Activated CD8-positive, alpha-beta memory T cell treated with anti-CD3 and anti-CD28 coated beads, Interleukin-2, amount 50 U/mL, for 48 hours (primary cell): ENCODE measurements at places on chromosomes 16 and 17.

GRCh38 chr17:31008374-31009041 is 37.7 kb downstream of the RNF135 start:
- peak; percentile 78 for DNase-seq

DNA sequence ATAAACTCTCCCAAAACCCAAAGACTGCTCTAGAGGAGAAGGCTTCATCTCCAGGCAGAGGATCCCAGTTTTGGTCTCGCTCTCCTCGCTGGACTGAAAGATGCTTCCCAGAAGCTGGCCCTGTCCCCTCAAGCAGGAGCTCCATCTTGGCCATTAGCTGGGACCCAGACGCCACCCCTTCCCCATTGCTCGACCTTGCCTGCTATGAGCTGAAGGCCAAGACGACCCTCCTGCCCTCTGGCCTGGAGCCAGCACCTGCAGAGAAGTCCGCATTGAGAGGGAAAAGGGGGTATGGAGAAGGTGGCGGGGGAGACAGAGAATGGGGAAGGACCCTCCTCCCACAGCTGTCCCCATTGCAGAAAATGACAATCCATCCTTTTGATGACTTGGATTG is 3.6 kb upstream of the RCVRN start:
- DNase-seq: no peak

- peak; percentile 49 for DNase-seq
Observed at GRCh38 chr17:4003501-4004421, 39.5 kb upstream of the ATP2A3 start.

GRCh38 chr16:81913222-81913621 is 98.0 kb downstream of the SDR42E1 start:
- no peak for DNase-seq

DNA sequence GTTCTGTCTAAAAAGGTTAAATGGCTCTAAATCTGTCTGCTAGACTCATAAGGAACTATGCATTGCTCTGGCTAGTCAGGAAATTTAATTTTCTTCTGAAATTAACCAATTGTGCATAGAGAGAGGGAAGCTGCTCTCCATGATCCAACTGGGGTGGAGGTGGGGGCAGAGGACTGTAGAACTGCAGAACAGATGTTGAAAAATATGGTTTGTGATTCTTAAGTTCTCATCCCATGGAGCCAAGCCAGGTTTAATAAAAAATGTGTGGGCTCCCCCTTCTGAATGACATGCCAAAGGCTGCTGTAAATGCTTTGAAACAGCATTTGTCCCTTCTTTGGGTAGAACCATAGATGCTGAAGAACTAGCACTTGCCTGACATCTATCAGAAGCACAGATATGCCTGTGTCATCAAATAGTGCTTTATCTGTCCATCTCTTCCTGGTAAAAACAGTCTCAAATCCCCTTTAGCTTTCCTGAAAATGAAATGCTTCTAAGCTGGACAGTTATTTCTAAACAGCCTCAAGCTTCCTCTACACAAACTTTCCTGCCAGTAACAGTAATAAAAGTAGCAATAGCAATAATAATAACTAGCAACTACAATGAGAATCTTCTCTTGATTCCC is 221.4 kb downstream of the CDH8 start:
- no peak for DNase-seq

DNA sequence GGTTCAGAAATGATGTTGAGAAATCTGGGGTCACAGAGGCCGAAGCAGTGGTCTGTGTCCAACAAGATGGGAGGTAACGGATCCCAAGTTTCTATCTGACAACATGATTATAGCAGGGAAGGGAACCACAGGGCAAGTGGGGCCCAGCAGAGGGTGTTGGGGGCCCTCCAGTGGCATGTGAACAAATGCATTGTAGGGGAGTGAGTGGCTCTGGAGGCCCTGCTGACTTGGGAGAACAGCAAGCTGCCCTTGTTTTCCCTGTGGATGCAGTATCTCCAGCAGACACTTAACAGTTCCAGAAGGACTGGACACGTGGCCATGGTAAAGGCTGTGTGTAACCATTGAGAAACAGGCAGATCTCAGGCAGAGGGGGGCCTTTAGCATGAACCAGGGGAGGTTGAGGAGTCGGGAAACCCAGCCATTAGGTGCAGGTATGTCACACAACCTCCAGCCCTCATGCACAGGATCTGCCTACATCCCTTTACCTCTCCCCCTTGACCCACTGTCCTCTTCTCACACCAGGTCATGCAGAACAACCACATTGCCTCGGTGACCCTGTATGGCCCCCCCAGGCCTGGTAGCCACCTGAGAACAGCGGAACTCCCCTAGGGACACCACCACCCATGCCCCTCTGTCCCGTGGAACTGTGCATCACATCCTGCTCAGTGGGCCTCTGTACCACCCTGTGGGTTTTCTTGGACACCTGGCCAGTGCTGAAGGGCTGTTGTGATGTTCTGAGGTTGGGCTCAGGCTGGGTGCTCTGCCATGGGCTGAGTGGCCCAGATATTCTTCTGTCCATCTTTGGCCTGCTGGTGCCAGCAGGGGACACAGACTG is 4.1 kb downstream of the B3GNT9 start:
- DNase-seq: no peak

GRCh38 chr16:51535591-51535990 is 384.5 kb upstream of the SALL1 start:
- no peak for DNase-seq

GRCh38 chr16:12535535-12536411 is 267.9 kb downstream of the CPPED1 start:
- peak; percentile 70 for DNase-seq

- no peak for DNase-seq
Observed at GRCh38 chr17:72984926-72985325, 107.6 kb downstream of the SLC39A11 start.

DNA sequence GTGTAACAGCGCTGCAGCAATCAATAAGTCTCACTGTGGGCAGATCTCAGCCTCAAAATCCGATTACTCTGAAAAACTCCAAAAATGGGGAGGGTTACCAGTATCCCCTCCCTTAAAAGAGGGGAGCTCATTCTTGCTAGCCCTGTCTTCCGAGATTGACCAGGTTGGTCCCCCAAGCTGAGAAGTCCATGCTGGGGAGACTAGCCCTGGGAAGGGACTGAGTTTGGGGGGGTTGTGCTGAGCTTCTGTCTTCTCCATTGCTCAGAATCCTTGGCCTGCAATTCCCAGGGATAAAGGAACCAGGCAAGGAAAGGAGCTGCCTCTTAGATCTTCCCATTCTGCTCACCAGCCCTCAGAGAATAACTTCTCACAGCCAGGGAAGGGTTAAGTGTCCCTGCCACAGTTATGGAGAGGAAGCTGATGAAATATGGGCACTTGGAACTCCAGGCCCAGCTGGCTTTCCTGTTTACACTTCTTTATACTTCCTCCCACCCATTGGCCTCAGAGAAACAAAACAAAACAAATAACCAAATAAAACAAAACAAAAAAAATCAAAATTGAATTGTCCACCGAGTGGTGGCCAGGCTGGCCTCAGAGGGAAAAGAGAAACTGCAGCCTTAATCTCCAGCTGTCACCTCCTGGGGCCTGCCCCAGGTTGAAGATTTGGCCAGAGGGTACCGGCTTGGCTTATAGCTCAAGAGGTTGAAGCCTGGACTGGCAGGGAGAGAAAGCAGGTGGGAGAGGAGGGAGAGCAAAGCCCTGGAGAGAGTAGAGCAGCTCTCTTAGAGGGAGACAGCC is 2.6 kb downstream of the HOXB3 start:
- no peak for DNase-seq

DNA sequence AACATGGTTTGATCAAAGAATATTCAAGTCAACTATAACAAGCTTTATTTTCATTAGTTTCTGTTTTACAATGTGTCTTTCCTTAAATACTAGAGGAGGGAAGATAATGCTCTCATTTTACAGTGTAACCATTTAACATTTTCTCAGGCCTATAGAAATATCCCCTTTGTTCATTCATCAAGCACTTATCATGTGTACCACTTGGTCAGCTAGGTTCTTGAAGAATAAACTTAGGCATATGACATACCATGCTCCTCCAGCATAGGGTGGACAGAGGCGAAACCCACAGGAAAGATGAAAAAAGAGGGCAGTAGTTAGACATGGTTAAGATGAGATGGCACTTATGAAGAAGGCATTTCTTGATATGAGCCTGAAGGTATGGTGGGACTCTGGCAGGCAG is 34.0 kb upstream of the HLF start:
- DNase-seq: no peak

- no peak for DNase-seq
Observed at GRCh38 chr17:66712453-66712852, 122.5 kb upstream of the CACNG5 start.

DNA sequence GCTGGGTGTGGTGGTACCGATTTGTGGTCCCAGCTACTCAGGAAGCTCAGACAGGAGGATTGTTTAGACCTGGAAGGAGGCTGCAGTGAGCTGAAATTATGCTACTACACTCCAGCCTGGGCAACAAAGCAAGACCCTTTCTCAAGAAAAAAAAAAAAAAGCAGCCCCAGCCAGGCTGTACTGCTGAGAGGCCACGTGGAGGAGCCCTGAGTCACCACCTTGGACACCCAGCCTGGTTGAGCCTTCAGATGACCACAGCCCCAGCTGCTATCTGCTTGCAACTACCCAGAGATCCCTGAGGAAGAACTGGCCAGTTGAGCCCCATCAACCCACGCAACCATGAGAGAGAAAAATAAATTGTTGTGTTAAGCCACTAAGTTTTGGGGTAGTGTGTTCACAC is 23.6 kb upstream of the GPRC5C start:
- no peak for DNase-seq

GRCh38 chr17:47072886-47073285 is 93.8 kb upstream of the RPRML start:
- DNase-seq: no peak

DNA sequence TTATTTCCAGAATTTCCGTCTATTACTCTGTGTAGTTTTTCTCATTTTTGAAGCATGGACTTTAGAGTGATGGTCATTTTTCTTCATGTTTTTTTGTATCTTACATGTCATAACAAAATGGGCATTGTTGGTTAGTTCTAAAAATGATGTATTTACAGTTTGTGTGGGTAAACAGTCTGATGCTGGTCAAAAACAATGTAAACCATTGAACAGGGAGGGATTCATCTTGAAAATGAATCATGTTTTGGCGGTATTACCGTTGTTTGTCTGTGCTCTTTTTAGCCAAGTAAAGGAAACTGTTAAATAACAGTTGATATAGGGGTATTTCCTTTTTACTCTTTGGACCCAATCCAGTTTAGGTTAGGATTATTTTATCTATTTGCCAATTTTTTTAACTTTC is 315.8 kb downstream of the BCAS3 start:
- DNase-seq: no peak

DNA sequence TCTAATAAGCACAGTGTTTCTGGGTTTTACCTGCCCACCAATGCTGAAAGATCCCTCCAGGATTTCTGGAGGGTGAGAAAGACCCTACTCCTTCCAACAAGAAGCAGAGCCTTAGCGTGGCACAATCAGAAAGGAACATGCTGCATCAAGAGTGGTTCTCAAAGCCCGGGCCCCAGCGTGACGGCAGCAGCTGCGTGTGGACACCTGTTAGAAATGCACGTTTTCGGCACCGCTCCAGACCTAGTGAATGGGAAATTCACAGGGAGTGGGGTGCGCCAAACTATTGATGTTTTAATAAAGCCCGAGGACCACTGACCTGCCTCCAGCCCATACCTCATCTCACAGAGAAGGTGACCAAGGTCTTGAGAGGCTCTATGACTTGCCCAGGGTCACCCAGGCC is 55.8 kb downstream of the PECAM1 start:
- DNase-seq: no peak

GRCh38 chr16:9570521-9570920 is 479.1 kb downstream of the HAPSTR1 start:
- DNase-seq: no peak

- no peak for DNase-seq
Observed at GRCh38 chr16:17173281-17173680, 297.5 kb downstream of the XYLT1 start.

DNA sequence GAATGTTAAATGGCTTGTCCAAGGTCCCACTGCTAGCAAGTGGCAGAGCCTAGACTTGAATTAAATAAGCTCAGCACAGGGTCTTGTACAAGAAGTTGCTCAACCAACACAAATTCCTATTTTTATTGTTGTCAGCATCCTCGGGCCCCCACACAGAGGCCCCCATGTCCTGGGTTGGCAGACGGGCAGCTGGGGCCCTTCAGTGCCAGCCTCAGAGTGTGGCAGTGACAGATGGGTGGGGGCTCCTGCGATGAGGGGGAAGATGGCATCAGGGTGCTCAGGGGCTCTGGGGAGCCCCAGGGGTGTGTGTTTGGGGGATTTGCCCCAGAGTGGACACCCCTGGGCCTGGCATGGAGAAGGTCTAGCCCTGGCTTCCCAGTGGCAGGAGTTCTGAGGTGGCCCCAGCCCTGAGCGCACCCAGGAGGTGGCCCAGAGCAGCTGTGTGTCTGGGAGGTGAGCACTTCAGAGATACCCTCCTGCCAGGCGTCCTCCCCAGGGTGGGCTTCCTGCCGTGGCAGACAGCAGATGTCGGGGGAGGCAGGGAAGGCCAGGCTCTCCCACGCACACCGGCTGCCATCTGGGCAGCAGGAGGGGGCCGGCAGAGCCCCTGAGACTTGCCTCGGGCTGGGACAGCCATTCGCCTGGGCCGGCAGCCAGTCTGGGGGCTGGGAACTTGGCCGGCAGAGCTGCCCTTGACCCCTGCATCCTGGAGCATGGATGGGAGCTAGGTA is 150.8 kb downstream of the C16orf78 start:
- DNase-seq: no peak

GRCh38 chr17:83089328-83090132 is 10.1 kb downstream of the METRNL start:
- no peak for DNase-seq

DNA sequence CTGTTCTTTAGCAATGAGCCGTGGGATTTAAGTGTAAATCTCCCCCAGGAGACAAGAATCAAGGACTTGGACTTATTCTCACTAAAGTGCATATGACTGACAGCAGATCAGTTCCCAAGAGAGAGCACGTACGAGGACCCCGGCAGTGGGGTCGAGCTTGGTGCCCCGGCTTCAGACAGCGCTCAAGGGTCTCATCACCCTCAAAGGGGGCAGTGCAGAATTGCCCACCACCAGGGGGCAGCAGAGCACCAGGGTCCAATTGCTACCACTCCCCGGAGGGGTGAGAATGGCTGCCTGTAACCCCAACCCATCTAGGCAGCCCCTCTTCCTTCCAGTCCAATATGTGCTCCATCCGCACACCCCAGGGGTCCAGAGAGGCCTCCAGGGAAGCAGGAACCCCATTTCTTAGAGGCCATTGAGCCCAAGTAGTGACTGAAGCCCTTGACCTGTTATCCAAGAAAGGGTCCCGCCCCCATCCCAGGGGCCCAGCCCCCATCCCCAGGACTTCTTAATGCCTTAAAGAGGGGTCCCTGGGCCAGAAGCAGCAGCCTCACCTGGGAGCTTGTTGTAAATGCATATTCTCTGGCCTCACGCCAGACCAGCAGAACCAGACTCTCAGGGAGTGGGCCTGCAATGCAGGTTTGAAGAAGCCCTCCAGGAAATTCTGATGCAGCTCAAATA is 86.1 kb downstream of the ZDHHC7 start:
- peak; percentile 95 for DNase-seq

GRCh38 chr16:143456-143855 is 5.0 kb upstream of the NPRL3 start:
- no peak for DNase-seq

DNA sequence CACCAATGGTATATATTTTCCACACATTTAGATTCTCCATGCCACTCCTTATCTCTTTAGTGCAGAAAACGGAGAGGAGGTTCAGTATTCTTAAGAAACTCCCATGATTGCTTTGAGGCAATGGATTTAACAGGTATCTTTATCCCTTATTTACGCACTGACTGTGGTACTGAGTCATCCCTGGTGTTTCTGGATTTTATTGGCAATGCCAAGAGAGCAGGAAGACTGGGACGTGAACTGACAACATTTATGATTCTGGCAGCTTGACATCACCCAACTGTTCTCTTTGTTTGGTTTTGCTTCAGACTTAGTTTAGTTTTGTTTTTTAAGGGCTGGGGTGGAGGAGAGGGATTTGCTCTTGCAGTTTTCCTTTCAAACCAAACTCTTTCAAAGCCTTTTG is 131.4 kb downstream of the WWOX start:
- DNase-seq: no peak
